Fibroblast of skin of right biceps (primary cell): ENCODE measurements at places on chromosomes 1 and 21.
A peak's percentile ranks its signal among the peaks of the same experiment; 100 is the strongest.

DNA sequence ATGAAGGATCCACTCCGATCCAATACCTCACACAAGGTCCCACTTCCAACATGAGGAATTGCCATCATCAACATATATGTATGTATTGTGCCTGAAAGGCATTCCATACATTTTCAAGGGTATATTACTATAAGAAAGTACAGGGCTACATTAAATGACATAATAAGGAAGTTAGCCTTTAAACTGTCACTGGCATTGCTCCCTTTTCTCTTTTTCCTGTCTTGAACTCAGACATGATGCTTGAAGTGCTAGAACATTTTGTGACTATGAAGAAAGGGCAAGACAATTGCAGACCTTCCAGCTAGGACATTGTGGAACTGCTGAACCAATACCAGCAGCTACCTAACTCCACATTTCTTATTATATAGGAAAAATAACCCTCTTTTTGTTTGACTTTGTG, 2.9 kb upstream of the TSPAN2 start:
- DNase-seq: no peak

GRCh38 chr1:43994794-43995790, 3.7 kb downstream of the CCDC24 start:
- DNase-seq: peak; percentile 32

DNA sequence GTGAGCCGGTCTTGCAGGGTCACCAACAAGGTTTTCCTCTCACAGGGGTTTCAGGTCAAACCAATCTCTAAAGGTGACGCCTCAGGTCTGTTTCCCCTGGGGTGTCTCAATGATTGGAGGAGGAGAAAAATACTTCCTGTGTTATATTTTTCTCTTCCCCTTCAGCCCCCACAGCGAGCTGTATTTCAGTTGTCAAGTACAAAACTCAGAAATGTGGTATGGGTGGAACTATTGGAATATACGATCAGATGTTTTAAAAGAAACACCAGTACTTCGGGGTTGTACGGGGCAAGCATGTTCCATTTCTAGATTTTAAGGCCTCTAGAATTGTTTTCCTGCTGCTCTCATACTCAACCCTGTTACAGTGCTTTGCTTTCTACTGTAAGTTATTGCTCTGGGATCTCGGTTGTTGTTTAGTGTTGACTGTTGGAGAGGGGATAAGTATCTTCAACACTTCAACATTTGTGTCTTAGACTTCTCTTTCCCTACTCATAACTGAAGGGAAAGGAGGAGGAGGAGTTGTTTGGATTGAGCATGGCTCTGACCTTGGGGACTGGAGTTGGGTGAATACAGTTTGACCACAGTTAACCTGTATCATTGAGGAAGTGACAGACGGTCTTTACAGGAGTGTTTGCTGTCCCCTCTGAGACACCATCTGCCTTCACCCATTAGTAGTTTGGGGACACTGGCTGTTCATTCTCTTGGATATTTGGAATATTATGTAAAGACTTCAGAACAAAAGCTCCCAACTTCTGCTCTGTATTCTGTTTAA, 2.0 kb downstream of the MAPKAPK2 start:
- no peak for DNase-seq

DNA sequence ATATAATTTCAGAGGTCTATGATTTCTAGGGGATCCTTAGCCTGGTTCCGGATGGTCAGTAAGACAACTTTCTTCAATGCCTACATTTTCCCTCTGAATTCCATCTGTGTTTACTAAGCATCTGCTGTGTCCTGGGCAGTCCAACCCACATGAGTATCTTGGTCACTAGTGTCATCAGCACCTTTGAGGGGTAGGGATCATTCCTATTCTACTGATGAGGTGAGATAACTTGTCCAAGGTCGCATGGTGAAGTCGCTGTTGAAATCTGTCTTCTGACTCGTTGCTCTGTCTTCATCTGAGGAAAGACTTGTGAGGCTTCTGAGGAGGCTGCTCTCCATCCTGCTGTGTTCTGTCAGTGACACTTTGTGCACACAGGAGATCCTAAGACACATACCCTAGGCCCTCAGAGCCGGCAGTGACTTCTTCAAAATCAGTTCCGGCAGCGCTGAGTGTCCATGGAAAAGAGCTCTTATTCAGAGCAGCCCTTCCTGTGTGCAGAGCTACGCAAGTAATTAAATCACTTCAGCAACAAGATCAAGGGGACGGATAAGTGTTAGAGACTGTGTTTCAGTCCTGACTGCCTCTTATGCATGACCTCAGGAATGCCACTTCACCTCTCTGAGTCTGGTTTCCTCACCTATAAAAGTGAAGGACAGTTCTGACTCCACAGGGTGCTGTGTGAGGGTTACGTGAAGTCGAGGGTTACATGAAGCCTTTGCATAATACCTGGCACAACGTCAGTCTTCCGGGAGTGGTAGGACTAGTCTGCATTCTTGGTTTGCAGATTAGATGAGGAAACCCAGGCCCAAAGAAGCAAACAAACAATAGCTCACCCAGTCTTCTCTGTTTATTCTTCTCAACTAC, 28.4 kb downstream of the AK2 start:
- no peak for DNase-seq

DNA sequence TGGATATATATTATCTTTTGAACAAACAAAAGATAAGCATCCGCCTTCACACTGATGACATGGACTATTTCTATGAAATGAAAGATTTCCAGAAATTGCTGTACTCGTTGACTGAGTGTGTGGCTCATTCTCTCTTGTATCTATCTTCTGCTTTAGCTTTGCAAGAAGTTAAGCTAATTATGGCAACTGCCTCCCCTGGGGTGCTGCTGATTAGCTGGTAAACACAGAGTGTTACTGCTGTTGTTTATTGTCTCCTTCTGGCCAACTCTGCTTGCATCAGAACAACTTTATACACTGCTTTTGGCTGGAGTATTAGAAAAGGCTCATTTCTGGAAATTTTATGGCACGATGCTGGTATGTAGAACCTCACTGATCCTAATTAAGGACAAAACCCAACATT, 95.6 kb upstream of the SNX7 start:
- DNase-seq: no peak

GRCh38 chr1:93979040-93979717, 69.9 kb upstream of the GCLM start:
- no peak for DNase-seq

DNA sequence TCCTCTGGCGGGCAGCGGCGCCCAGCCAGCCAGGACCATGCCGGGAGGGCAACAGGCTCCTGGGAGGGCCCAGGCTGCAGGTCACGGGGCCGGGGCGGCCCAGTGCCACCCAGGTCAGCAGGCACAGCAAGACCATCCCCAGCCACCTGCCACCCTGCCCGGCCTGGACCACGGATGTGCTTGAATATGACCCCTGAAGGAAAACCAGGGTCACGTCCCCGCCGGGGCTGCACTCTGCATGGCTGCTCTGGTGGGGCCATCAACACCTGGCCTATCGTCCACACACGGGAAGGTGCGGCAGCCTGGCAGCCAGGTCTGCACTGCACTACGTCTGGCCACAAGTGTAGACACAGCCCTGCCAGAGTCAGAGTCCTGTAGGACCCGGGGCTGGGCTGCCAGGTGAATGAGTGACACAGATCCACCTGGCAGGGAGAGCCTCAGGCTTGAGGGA, 6.9 kb downstream of the WNT9A start:
- DNase-seq: no peak

- no peak for DNase-seq
Measured at GRCh38 chr1:205328476-205328875, 6.9 kb upstream of the NUAK2 start.

DNA sequence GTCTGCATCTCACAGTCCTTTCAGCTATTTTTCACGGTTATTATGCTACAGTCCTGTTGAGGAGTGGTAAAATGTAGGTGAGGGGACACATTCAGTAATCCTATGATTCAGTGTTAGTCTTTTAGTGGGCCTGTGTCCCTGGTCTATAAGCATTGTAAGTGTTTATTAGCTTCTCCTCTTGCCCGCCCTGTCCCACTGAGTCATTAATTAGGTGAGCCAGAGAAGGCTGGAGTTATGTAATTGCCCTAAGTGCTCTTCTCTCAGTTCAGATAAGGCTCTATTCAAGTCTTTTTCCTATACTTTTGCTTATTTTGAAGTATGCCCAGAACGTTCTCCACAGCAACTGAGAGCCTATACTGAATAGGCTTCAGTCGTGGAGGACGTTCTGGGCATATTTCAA, 76.3 kb upstream of the ZRANB2 start:
- no peak for DNase-seq

GRCh38 chr1:225343618-225344017, 84.2 kb downstream of the LBR start:
- DNase-seq: no peak

DNA sequence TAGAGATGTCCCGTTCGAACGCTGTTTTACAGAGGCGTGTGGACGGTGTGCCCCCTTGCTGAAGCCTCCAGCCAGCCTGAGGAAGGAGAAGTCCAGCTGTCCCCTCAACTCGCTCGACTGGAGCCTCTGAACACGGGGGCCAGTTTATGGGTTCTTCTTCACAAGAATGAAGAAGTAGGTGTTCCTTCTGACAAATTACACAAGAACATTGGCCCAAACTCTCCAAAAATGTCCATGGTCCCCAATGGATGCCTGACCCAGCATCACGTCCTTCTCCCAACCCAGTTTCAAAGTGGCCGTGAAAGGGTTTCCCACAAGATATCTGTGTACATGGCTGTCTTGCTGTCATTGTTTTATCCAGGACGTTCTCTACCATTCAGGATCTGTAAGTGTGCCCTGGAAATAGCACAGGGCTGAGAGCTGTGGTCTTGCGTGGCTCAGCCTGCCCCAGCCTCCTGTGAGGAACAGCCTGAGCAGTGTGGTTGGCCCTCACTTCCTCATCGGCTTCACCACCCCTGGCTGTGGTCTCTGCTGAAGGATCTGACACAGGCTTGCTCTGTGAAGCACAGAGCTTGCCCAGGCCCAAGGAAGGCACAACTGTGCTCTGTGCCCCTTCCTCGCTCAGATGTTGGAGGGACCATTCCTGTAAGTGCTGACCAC, 1.0 kb upstream of the S100B start:
- no peak for DNase-seq

- DNase-seq: no peak
Measured at GRCh38 chr1:41014871-41015270, 6.7 kb downstream of the SLFNL1 start.

- no peak for DNase-seq
Measured at GRCh38 chr1:156489166-156489934, 11.2 kb downstream of the MEF2D start.

DNA sequence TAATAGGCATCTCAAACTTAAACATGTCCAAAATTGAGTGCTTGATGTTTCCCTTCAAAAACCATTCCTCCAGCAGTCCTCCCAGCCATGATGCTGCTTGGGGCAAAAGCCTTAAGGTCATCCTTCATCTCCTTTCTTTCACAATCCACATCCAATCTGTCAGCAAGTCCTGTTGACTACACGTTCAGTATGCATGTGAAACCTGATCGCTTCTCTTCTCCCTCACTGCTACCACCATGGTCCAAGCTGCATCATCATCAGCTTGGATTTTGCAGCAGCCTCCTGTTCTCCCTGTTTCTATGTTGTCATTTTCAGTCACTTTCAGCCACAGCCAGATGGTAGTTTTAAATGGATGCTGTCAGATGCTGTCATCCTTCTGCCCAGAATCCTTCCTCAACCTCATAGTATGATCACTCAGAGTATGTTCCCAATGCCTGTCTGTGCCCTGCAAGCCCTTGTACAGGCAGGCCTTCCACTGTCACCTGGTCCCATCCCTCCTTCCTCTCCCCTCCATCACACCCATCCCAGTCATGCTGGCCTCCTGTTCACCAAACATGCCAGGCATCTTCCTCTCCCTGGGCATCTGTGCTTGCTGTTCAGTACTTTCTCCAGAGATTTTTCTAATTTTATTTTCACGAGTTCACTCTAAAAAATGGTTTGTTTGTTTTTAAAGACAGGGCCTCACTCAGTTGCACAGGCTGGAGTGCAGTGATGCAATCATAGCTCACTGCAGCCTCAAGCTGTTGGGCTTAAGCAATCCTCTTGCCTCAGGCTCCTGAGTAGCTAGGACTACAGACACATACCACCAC, 66.0 kb downstream of the SYDE2 start:
- peak; percentile 46 for DNase-seq

- no peak for DNase-seq
Measured at GRCh38 chr1:53074313-53075154, 12.5 kb downstream of the PODN start.

GRCh38 chr1:62397301-62397700, 39.5 kb upstream of the USP1 start:
- DNase-seq: no peak

DNA sequence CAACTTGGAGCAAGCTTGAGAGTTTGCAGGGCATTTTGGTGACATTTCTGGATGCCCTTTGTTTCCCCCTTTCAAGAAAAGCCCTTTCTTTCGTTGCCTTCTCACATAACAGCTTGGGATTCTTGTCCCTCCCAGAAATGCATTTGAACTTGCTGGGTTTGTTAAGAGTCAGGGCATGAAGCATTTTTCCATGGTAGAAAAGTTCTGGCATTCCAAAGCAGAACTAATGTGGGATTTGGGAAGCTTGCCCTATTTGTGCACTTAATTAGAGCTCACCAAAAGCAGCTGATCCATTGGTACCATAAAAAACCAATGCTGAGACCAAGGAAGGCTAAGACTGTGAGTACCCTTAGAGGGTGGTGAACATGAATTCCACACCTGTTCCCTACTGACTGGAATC, 99.8 kb upstream of the HOOK1 start:
- DNase-seq: no peak

- no peak for DNase-seq
Measured at GRCh38 chr1:240572328-240572727, 39.6 kb downstream of the GREM2 start.

- no peak for DNase-seq
Measured at GRCh38 chr1:205827623-205828022, 14.6 kb upstream of the SLC41A1 start.

DNA sequence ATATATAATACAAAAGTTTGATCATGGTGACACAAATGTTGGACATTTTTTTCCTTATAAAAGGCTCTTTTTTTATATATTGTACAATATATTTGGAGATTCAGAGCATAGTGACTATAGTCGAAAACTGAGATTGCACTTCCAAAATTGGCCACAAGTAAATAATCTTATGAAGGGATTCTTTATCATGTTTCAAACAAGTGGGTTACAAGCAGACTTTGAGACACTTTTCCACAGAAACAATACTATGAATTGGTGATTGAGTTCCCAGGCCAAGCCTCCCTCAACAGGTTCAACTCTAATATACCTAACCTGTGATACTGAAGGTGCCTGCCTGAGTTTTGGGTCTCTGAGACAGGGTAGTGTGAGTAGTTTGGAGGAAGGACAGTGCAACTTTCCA, 13.8 kb downstream of the LEPR start:
- no peak for DNase-seq

DNA sequence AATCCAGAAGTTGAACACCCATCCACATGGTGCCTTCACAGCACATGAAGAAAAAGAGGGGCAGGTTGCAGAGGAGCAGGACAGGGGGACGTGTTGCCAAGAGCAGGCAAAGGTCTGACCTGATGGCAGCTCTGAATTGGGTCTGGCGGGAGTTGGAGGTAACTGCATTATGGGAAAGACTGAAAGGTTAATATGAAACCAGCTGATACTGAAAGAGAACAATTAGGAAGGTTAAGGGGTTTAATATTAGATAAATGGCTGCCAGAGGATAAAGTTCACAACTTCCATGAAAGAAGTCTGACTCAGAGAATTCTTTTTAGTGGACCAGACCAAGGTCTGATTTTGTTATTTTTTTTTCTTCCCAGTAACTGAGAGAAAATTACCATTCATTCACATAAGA, 76.1 kb downstream of the CD58 start:
- no peak for DNase-seq

- no peak for DNase-seq
Measured at GRCh38 chr21:20258542-20258941, 739.7 kb upstream of the NCAM2 start.
